ENCODE measurements at places on chromosomes 2 and 18.

DNA sequence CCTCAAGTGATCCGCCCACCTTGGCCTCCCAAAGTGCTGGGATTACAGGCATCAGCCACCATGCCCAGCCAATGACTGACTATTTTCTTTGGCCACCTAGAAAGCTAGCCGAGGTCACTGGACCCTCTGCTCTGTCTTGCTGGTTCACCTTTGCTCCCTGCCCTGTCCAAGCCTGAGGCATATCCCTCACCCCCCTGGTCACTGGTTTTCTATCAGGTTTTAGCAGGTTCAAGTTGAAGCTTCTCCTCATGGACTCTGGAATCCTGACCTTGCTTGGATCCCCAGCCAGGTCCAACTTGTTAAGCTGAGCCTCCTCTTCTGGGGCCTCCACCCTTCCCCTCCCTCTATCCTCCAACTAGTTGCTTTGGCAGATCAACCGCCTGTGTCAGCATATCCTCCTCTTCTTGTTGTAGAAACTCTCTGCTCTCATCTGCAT lies 33.4 kb downstream of the PAX8 start:
- DNase-seq: no peak

GRCh38 chr2:141496810-141497209 lies 634.0 kb downstream of the LRP1B start:
- no peak for DNase-seq

- peak; percentile 31 for DNase-seq
Observed at GRCh38 chr18:70234667-70235459, 29.4 kb upstream of the RTTN start.

DNA sequence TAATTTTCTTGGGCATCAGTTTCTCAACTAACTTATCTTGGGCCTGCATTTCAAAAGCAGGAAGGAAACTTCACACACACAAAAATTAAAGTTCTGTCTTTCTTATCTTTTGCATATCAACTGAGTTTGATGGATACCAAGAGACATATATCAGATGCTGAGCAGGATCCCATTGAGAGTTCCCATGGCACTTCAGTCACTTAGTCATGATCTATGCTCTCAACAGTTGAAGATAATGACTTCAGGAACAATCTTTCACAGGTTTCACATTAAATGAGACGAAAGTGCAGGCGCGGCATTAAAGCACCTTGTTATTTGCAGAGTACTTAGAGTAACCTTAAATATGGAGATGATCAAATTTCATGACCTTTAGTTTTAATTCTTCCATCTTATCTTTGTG lies 2139.8 kb upstream of the CELF4 start:
- no peak for DNase-seq

DNA sequence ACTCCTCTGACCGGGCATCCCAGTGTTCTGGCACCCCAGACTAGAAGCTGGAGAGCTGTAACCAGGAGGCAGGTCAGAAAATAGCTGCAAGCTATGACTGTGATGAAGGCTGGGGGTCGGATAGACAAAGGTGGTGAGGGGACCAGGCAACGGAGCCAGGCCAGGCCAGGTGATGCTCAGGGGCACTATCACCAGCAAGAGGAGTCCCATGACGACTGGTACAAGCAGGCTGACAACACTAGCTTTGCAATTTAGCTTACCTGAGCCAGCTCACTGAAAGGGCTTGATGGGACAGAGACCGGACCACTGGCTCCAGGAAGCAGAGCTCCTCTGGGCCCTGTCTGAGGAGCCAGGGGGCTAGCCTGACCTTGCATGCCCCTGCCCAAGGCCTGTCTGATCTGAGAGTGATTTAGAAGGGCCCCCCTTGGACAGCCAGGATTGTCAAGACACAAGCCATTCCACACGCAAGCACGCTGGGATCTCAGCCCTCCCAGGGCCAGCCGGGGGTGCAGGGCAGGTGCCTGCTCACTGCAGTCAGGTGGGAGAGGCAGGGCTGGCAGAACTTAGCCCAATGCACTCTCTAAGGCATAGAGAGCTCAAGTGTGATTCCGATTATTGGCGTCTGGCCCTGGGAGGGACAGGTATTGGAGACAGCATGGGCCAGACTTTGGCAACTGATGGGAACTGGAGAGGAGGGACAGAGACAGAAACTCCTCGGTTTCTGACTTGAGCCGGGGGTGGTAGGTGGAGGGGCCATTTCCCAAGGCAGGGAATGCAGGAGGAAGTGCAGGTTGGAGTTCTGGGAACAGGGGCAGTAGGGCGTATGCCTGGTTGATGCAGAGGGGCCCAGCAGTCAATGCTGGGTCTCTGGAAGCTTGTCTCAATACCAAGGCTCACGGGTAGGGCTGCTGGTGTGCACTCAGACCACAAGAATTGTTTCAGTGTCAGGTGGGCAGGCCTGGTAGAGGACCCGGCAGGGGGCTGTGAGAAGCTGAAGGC lies 47.7 kb downstream of the MYO7B start:
- DNase-seq: no peak

DNA sequence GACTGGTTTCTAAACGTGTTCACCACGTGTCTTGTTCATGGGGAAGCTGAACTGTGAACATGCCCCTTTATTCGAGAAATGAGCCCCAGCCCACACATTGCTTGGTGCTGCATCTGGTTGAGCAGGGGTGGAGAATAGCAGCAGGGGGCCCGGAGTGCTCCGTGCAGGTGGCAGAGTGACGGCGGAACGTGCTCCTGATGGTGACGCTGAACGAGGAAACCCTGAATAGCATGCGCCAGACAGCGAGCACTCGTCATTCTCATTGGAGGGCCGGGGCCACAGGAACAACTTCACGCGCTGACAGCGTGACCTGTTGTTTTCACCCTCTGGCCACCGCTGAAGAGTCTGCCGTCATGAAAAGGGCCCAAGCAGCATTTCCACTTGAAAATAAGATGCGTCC lies 125.8 kb upstream of the TPO start:
- DNase-seq: no peak

- DNase-seq: no peak
Observed at GRCh38 chr2:237120916-237121315, 35.2 kb downstream of the COPS8 start.

Measured in globus pallidus (tissue), 1 donor.